ENCODE measurements at places on chromosomes 11 and 22.
A peak's percentile ranks its signal among the peaks of the same experiment; 100 is the strongest.

GRCh38 chr11:61120099-61120705 lies 17.9 kb downstream of the CD5 start:
- DNase-seq, result no peak

GRCh38 chr11:64745521-64746328 lies 1.8 kb upstream of the RASGRP2 start:
- DNase-seq, result no peak

- DNase-seq, result no peak
Measured at GRCh38 chr11:83766932-83767331, 480.8 kb upstream of the CCDC90B start.

DNA sequence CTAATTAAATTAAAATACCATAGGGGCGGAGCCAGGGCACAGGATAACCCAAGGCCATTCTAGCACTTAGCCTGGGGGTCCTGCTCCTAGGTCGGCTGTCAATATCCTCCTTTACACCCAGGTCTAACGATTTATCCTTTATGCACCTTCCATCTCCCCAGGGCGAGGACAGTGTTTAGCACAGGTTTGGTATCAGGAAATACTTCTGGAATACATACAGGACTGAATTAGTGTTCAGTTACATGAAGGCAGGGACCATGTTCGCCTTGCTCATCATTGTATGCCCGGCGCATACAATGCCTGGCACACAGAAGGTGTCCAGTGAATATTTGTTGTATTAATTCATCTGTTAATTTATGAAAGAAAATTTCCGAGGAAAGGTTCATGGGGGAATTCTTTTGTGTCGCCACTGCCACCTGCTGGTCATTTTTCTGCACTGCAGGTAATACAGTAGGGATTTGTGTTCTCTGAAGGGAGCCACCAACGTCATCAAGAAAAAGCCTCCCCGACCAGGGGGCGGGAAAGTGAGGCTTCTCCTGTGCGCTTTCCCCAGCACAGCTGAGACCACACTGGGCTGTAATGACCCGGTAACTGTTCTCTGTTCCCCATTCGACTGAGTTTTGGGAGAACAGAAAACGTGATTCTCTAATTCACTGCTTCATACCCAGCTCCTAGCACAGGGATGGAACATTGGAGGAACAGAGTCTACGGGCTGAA lies 68.7 kb upstream of the ASPHD2 start:
- DNase-seq, result peak; percentile 59

DNA sequence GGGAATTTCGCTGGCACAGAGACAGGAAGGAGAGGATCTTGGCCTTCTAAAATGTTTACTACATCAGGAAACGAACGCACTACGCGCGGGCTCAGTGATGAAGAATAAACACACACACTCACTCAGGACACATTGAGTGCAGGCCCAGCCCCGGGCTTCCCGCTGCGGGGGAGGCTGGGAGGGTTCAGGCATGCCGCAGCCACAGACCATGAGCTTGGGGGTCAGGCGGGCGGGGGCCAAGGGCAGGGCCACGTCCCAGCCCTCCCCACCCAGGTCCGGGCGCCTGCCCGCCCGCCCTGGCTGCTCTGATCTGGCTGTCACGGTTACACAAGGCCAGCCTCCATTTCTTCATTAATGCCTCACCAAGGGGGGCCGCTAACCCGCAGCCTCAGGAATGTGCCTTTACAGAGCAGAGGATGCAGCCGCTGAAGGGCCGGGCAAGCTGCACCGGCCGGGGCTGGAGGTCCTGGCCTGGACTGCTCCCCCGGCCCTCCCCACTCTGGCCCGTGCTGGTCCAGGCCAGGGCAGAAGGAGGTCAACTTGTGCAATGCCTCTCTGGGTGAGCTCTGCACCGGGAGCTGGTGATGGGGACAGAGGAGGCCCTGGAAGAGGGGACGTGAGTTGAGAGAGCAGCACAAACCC lies 41.7 kb downstream of the IGF2 start:
- no peak for DNase-seq

DNA sequence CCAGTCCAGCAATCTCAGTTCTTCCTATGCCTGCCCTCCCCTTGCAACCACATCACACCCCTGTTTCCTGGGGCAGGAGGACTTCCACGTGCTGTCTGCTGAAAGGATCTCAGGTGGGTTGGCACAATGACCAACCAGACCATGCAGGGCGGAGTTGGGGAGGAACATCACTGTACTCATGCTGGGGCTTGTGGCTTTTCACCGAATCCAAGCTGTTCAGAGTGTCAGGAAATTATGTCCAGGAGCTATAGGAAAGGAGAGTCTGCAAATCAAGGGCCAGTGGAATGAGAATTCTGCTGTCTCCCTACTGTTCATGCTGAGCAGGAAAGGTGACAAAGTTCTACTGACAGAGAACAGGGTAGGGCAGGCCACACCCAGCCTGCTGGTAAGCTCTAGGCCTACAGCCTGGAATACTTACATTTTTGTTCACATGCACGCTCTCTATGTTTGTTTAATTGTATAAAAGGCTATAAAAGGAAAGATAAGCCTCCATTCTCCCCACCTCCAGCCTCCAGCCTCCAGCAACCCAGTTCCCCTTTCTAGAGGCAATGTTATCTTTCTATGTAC lies 1.7 kb upstream of the PLAAT2 start:
- DNase-seq, result no peak

DNA sequence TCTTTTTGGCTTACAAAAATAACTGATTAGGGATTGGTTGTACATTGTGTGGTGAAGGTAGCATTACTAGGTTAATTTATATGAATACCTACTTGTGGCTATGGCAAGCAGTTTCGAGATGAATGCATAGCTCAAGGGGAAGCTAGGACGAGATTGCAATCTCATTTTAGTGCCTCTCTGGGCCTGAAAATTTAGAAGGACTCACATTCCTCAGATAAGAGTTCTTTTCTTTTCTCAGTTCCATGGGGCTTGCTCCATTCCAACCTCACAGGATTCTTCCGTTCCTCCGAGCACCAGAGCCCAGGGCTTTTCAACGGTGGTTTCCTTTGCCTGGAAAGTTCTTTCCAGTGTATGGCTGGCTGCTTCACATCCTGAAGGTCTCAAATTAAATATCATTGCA lies 82.1 kb downstream of the CECR2 start:
- no peak for DNase-seq

DNA sequence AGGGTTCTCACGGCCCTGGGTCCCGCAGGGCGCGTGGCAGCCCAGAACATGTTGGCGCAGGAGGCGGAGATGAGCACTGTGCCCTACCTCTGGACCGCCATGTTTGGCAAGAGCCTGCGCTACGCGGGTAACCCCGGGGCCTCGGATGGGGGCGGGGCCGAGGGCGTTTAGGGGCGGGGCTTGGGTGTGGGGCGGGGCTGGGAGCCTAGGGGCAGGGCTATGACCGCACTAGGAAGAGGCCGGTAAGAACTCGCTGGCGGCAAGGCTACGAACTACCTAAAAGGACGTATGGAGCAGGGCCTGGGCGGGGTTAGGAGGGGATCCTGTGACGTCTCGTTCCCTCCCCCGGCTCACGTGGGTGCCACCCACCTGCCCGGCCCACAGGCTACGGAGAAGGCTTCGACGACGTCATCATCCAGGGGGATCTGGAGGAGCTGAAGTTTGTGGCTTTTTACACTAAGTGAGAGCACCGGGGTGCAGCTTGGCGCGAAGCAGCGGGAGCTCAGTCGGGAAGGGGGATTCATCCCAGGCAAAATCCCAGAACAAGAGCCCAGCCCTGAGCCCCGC lies 2.8 kb upstream of the LZTR1 start:
- DNase-seq, result no peak

GRCh38 chr11:14499178-14499559 lies 442 bp downstream of the COPB1 start:
- DNase-seq, result no peak

DNA sequence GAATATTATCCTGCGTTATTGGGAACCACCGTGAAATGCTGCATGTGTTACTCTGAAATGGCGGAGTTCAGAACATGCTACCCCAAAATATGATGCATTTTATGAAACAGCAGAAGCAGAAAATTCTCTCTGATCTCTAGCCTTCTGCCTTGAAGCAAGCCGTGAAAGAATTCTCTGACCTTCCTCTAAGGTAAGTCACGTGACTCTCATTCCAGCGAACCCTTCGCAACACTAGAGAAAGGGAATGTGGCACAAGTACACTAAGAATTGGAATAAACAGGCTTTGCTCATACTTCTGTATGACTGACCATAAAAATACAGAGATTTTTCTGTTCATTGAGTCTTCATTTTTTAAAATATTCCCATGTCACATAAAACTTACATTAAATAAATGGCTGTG lies 805.6 kb upstream of the LRRC4C start:
- DNase-seq, result no peak

GRCh38 chr11:116428638-116428975 lies 344.2 kb downstream of the BUD13 start:
- DNase-seq, result no peak

DNA sequence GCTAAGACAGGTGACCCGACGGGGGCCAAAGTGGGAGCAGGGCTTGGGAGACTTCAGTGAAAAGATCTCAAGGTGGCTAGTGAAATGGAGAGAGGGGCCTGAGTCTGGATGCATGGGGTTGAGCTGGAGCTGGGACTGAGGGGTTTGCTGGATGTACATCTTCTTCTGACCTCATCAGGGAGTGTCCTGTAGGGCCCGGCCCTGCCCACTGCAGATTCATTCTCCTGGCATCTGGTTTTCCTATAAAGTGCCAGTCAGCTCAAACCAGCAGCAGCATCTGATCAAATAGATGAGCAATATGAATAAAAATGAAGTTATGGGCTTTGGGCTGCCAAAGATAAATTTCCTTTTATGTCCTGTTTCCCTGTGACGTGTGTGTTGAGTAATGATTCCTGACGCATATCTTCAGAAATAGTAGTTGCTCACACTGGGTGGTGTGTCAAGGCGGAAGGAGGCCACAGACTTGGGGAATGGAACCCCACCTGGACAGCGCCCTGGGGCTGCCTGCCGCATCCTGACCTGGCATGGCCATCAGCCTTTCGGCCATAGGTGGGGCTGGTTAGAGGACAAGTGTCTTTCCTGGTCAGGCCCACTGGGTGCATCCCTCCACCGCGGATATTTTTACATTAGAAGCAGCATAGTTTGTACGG lies 135.4 kb downstream of the OSBP2 start:
- DNase-seq, result no peak

DNA sequence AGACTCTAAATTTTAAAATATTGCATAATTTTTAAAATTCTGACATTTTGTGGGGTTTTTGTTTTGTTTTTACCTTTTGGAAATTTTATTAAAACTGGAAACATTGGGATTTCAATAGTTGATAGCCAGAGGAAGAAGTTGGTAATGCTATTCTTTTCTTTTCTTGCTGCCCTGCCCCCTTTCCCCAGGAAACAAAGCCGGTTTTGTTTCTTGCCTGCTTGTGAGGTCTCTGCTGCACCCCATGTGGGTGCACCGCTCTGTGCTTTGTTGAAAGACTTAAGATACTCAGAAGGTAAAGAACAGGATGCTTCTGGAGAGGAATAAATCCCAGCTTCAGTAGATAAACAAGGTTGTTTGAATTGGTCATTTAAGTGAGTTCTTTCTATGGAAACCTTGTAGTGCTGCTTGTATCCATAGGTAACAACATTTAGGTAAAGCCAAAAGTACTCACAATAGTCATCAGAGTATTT lies 87.5 kb downstream of the YAP1 start:
- no peak for DNase-seq

DNA sequence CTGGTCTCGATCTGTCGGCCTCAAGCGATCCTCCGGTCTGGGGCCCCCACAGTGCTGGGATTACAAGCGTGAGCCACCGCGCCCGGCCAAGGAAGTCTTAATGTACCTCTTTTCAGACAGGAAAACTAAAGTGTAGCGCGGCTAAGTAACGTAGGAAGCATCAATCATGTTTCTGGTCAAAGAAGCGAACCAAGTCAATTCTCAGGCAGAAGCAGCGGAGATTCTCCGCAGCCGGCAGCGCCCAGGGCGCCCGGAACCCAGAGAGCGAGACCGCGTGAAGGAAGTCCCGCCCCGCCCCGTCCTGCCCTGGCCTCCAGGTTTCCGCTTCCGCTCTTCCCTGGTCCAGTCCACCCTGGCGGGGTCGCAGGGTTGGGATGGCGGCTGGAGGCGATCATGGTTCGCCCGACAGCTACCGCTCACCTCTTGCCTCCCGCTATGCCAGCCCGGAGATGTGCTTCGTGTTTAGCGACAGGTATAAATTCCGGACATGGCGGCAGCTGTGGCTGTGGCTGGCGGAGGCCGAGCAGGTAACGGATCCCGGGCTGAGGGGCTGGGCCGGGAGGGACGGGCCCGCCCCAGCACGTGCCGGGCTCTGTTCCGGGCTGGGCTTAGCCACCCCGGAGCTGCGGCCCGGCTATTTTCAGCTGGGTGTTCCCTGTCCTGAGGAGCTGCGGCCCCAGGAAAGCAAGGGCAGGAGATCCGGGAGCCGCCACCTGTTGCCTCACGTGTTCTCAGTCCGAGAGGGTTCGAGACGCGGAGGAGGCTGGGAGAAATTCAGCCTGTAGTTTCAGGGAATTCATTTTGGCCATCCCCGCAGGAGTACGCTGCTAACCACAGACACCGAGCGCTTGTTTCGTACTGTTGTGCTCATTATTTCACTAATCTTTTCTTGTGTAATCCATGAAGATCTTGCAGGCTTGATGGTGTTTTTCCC lies at the start of gene ADSL:
ADSL (plus strand) TSS at position 316 of the 934 bp plus-strand sequence; CDS start at position 375, 59 bp downstream.
- peak; percentile 77 for DNase-seq

DNA sequence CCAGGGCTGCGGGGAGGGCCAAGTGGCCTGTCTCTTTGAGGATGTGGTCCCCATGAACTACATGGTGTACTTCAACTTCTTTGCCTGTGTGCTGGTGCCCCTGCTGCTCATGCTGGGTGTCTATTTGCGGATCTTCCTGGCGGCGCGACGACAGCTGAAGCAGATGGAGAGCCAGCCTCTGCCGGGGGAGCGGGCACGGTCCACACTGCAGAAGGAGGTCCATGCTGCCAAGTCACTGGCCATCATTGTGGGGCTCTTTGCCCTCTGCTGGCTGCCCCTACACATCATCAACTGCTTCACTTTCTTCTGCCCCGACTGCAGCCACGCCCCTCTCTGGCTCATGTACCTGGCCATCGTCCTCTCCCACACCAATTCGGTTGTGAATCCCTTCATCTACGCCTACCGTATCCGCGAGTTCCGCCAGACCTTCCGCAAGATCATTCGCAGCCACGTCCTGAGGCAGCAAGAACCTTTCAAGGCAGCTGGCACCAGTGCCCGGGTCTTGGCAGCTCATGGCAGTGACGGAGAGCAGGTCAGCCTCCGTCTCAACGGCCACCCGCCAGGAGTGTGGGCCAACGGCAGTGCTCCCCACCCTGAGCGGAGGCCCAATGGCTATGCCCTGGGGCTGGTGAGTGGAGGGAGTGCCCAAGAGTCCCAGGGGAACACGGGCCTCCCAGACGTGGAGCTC lies 13.5 kb downstream of the ADORA2A start:
- DNase-seq, result no peak

DNA sequence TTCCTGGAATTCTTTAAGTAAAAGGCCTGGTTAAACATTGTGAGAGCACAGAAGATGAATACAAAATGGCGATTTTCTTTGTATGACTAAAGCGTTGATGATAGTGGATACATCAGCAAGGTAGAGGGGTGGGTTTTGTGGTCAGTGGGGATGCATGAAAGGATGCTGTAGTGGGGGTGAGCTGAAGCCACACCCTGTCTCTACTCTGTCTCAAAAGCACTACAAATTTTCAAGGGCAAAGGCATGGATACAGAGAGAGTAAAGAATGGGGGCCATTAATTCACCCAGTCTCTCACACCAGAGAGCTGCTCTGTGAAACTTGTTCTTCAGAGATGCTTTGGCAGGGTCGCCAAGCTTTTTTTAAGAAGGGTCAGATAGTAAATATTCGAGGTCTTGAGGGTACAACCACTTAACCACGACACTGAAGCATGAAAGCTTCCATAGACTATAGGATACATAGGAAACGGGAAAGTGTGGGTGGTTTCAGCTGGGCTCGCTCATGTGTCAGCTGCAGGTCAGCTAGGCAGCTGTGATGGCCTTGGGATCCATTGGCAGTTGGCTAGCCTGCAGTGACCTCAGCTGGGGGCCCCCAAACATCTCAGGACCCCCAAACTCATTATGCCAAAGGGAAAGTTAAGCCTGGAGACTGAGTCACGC lies 8.3 kb downstream of the TMEM138 start:
- DNase-seq, result no peak

Measured in NCI-H2081 (cell line).